ENCODE measurements at places on chromosomes 1 and 21.

DNA sequence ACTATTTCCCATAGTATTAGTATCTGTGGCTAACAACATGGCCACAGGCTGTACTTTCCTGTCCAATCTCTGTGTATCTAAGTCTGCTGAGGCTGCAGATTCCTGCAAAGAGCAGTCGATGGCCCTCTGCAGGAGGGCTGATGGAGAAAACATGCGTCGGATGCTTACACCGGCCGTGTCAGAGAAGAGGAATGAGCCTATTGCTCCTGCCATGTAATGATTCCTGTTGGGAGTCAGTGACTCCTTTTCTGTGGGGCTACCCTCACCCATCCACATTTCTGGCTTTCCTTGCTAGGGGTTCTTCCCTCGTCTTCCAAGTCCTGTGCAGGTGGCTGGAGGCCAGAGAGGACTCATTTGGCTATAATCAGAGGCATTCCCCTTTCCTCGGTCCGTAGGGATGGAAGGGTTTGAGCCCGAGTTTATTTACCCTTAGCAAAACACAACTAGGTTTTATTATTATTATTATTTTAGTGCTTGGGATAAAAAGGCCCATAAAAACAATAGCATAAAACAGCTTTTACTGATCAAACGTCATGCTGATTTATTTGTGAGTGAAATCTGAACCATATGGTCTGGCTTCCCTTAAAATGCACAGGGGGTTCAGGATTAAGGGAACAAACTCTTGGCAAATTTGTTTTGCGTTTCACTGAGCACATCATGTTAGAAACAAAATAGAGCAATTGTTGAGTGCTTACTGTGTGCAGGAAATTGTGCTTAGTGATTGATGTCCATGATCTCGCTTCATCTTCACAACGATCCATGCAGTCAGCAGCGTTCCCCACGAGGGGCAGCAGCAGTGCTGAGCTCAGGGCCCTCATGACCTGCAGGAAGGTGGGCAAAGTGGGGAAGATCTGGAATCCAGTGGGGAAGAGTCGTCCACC lies 70.8 kb downstream of the KIF26B start:
- DNase-seq: no peak

- no peak for DNase-seq
Measured at GRCh38 chr1:86271046-86271445, 114.5 kb upstream of the COL24A1 start.

- DNase-seq: no peak
Measured at GRCh38 chr1:204323887-204324286, 35.8 kb downstream of the PLEKHA6 start.

GRCh38 chr1:38125837-38126520 lies 79.4 kb upstream of the POU3F1 start:
- DNase-seq: no peak

DNA sequence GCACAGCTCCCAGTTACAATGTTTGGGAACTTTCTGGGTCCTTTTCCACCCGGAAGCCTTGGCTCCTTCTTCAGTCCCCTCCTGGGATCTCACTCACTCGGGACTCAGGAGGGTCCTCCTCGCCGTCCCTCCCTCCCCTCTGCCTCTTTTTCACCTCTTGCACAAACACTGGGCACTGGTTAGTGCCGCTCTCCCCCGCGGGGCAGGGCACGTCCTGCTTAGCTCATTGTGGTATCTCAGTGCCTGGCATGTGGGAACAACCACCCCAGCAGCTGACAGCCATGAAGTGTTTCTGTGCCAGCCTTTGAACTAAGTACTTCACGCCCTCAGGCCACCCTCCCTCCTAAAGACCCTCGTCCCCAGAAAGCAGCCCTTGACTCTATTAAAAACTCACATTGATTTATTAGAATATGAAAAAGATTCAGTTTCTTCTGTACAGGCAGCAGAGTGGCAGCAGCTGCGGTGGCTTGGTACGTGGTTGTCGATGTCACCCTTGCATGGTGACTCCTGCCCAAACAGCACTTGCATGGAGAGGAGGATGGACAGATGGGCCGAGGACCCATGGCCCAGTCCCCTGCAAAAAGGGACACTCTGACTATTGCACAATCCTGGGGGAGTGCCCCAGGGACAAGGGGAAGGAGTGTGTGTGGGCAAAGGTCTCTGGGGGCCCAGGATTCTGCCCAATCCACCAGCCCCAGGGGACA lies 56.3 kb downstream of the SLC9A1 start:
- DNase-seq: no peak

DNA sequence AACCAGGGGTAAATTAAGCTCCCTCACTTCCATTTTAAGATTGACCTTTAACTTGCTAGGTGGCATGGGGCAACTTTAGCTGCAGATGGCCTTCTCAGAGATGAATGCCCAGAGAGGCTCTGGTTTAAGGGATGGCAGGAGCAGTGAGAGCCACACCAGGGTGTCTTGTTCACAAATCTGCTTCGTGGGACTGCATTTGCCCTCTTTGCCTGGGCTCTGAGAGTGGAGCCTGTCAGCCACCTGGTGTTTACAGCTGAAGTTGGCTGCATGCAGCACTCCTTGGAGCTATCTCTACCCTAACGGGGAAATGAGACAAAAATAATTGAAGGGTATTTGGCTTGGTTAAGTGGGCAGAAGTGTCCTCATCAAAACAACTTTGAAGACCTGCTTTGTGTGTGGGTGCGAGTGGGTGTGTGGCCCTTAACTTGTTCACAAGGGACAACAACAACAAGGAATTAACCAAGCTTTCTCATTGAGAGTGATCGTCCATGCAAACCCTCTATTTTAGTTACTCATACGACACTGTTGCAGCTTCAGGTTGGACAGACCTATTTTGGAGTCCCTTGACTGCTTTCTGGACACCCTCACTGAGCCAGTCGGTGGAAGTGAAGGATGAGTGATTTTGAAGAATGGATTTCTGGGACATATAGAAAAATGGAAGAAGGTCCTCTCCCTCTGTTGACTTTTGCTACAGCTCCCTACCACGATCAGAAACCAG lies 29.8 kb downstream of the PGM1 start:
- no peak for DNase-seq

GRCh38 chr1:212774584-212774983 lies 17.0 kb downstream of the NSL1 start:
- no peak for DNase-seq

DNA sequence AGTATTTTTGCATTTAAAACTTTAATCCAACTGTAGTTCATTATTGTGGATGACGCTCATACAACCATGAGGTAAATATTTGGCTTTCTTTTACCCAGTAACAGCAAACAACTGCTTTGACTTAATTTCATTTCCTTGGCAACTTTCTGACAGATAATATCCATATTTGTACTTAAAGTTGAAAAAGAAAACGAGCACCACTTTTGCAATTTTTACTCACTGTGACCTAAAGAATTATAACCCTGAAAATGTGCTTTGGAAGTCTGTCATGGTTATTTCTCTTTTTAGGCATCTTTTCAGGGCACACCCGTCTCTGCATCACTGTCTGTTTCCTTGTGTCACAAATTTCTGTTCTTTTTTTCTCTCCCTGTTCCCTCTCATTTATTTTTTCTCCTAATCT lies 918 bp upstream of the CD2 start:
- DNase-seq: no peak

DNA sequence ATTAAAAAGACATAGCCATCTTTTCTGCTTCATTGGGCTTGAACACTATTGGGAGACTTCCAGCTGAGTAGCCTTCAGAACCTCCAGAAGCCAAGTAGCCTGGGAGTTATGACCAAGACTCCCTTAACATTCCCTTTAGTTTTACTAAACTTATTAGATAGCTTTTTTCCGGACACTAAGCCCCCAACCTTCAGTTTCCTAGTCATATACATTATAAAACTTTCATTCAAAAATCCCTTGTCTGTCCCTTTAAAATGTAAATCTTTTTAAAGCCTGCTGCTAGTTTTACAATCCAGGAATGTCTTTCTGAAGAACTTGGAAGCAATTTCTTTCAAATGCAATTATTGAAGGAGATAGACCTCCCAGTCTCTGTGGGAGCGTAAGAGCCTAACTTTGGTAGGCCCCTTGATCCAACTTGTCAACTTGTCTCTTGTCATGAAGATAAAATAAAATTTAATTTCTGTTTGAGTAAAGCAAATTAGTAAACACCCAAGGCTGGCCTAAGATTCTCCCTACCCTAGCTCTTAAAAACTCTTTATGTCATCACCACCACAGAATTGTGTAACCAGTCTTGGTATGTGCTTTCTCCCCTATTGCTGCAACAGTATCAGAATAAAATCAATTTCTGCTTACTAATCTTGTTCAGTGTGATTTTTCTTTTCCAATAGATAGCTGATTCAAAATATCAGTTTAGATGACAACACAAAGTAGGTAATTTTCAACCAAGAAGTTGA lies 796.2 kb downstream of the PLA2G4A start:
- DNase-seq: no peak

DNA sequence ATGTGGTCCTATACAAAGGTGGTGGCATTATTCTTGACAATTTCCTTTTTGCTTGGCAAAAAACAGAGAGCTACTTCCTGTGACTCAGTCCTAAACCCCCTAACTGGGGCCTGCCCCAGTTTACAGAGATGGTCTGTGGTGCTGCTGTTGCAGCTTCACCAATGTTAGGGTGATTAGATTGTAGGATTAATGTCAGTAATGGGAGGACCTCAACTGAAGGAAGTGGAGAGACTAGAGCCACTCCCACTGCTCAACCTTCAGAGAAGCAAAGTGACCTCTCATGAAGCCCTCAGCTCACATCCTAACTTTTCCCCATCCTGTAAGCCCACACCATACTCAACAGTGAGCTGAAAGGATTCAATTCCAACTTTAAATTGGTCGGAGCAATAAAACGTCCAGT lies 3.6 kb downstream of the S100A6 start:
- no peak for DNase-seq

DNA sequence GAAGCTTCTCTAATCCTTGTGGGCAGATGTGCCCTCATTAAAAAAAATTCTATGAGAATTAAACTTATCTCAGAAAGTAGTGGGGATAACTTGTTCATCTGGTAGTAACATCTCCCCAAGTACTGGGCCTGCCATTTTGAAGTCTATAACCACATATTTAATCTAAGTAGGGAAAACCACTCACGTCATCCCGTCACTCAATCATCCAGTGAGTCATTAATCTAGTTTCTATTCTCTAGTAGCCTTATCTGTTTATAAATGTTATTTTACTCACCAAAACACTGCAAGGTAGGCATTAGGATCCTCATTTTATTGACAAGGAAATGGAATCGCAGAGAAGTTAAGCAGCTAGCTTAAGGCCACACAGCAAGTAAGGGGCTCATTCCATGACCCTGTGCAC lies 221.9 kb downstream of the ATG4C start:
- no peak for DNase-seq

- DNase-seq: no peak
Measured at GRCh38 chr1:159957824-159958268, 3.8 kb upstream of the SLAMF9 start.

Data from left hindlimb (tissue), 1 donor.